ENCODE measurements at places on chromosomes 16 and 17.

- DNase-seq, result no peak
These were observed 1.0 kb upstream of the GLG1 start for GRCh38 chr16:74607962-74608356.

DNA sequence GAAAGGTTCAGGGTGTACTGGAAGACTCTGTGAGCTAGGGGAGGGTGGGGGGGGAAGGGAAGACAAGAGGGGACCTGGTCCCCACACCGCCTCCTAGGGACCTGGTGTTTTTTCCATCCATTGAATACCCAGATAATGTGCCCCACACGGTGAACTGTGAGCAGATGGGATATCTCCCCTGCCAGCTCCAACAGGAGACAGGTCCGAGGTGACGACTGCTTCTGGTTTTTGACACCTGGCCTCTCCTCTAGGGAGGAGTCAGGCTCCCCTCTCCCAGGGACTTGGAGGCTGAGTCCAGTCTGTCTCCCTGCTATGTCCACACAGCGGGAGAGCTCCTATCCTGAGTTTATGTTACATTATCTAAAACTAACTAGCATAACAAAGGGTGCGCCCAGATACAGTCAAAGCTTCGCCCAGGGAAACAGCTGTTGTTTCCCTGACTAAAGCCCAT is 1.8 kb downstream of the MARVELD3 start:
- DNase-seq, result no peak

- no peak for DNase-seq
These were observed 286.4 kb downstream of the CPPED1 start for GRCh38 chr16:12517310-12517694.

DNA sequence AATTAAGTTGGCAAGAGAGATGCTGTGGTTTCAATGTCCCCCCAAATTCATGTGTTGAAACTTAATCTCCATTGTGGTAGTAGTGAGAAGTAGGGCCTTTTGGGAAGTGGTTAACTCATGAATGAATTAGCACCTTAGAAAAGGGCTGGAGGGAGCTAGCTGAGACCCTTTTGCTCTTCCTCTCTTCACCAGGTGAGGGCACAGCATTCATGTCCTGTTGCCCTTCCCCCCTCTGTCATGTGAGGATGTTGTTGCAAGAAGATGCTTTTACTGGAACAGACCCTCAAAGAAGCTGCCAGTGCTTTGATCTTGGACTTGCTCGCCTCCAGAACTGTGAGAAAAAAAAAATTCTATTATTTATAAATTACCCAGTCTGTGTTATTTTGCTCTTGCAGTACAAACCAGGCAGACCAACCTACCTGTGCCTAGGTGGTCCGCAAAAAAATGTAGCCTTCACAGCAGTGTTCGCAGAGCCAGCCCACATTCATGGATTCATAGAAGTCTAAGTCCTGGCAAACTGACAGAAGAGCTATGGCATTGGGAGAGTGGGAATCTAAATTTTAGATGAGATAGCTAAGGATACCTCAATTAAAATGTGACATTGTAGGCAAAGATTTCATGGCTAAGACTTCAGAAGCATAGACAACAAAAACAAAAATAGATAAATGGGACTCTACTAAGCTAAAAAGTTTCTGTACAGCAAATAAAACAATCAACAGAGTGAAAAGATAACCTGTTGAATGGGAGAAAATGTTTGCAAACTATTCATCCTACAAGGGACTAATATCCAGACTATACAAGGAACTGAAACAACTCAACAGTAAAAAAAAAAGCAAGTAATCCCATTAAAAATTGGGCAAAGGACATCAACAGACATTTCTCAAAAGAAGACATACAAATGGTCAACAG is 32.0 kb upstream of the ABCA5 start:
- DNase-seq, result no peak

DNA sequence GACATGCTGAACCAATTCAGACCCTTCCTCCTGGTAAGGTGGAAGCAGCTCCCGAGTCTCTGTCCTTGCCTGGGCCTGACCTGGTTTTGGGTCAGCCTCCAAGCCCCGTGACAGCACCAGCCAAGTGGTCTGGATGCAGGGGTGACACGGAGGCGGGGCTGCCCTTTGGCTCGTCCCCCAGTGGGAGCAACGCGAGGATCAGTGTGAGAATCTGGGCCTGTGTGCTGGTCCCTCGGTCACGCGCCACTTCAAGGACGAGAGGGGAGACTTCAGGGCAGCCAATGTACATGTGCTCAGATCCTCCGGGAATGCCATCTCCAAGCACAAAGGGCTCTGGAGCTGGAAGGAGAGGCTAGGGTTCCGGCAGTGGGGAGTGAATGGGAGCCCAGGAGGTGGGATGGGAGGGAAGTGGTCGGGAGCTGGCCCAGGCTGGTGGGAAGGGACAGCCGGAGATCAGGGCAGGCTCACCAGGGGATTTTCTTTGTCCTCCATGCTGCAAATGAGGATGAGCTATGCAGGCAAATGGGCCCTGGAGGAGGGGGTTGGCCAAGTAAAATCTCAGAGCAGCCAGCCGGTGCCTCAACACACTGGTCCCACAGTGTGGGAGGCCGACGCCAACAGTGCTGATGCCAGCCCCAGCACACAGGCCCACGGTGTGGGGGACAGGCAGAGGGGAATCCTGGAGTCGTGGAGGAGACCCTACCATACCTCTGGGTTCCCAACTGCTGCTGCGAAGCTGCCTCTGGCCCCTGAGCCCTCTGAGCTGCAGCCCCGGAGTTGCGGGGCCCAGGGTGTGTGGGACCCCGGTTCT is 4.2 kb upstream of the NDRG4 start:
- DNase-seq, result no peak

GRCh38 chr17:75785016-75785890 is 647 bp downstream of the UNK start:
- peak; percentile 65 for DNase-seq

DNA sequence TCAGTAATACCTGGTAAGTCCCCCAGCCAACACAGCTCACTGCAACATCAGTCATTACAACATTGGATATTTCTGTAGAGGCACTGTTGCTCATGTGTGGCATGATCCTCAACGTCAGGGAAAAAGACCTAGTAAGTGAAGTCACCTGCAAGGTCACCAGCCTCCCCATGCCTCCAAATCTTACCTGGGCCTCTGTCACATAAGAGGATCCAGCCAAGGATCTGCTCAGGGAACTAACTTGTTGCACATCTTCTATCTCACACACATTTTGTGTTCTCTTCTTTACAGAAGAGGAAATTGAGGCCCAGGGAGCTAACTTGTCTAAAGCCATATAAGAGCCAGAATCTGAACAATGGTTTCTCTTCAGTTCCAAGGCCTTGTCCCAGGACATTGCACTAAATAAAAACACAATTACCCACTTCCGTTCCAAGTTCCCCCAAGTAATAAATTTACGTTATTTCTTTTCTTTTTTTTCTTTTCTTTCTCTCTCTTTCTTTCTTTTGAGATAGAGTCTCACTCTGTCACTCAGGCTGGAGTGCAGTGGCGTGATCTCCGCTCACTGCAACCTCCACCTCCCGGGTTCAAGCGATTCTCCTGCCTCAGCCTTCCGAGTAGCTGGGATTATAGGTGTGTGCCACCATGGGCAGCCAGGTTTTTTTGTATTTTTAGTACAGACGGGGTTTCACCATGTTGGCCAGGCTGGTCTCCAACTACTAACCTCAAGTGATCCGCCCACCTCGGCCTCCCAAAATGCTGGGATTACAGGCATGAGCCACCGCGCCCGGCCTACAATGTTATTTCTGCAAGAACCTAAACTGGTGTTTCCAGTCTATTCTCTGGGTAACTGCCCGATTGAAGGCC is 1.3 kb downstream of the SHMT1 start:
- DNase-seq, result no peak

DNA sequence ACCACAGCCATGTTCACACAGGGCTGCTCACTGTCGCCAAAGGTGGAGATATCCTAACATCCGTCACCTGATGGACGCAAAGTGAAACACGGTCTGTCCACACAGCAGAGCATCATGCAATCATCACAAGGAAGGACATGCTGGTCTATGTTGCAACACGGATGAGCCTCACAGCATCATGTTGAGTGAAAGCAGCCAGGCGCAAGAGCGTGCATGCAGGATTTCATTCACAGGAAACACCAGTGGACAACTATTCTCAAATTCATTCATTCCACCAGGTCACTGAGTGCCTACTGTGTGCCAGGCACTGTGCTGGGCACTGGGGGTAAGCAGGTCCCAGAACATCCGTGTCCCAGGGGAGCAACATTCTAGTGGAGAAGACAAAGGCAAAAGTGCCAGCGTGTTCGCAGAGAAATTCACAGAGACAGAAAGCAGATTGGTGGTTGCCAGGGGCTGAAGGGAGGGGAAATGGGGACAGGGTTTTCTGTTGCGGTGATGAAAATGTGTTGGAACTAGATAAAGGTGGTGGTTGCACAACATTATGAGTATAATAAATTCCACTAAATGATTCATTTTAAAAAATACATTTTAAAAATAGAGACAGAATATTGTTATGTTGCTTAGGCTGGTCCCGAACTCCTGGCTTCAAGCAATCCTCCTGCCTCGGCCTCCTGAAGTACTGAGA is 22.7 kb upstream of the KCNJ12 start:
- no peak for DNase-seq

GRCh38 chr16:66354034-66354909 is 12.2 kb upstream of the CDH5 start:
- no peak for DNase-seq

- no peak for DNase-seq
These were observed 933.4 kb downstream of the KCNJ2 start for GRCh38 chr17:71102777-71103176.

DNA sequence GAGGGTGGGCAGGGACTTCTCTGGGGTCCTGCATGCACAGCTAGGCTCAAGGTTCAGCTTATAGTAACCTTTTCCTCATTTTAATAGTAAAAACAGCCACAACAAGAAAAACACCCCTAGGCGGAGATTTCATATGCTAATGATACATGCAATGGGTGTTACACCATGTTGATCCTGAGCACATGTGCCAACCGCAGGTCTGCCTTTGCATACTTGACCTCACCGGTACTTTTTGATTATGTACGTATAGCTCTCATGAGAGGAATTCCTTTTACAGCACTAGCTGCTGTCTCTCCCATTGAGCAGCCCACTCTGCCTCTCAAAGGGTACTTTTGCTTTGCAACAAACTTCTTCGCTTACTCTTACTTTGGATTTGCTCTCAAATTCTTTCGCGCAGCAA is 1.9 kb downstream of the KRTAP4-8 start:
- DNase-seq, result no peak

DNA sequence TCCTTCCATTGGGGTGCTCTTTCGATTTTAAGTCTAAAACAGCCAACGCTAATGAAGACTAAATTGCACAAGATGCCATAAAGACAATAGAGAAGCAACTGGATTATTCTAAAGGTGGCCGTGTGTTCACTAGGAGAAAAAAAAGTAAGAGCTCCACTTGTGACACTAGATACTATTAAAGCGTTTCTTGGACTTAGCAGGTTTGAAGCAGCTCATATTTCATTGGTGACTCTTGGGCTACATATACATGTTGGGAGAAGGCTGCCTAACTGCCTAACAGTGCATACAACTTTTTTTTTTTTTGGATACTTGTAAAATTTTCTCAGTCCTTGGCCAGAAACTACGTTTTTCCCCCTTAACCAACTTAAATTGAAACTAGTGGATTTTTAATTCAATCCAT is 111.8 kb upstream of the NOG start:
- no peak for DNase-seq

- no peak for DNase-seq
These were observed 35.7 kb upstream of the MED9 start for GRCh38 chr17:17440938-17441675.

GRCh38 chr16:71428883-71429282 is 13.0 kb downstream of the TLE7 start:
- DNase-seq, result no peak

- no peak for DNase-seq
These were observed 34.8 kb upstream of the ACSM2B start for GRCh38 chr16:20610892-20611349.

DNA sequence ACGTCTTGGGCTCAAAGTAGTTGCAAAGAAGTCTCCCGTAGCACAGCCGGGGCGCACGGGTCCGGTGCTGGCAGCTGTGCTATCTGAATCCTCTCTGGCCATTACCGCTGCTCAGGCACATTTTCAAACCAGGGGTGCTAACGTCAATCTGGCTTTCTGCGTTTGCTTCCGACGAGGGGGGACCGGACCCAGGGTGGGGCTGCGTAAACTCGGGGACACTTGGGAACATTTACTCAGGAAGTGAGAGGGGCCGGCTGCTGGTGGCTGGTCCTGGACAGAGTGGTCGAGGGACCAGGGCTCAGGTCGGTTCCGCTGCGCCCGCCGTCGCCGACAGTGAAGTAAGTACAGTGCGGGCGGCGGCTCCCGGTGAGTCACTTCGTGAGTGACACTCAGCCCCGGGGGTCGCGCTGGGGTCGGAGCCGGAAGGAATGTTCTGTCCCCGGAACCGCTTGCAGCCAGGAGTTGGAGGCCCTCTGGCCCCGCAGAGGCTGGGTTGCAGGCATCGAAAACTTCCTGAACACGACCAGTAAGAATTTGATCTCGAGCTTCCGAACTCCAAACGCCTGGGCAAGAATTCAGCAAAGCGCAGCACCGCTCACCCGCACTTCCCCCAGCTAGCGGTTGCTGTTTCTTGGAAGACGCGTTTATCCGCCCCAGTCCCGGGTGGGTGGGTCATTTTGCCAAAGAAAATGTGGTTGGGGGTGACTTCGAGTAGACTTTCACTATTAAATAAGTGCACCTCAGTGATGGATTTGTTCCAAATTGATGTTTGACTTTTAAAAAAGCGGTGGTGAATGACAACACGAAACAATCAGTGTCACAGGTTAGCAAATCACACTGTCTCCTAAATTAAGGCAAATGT is 1.4 kb upstream of the HS3ST3B1 start:
- no peak for DNase-seq

DNA sequence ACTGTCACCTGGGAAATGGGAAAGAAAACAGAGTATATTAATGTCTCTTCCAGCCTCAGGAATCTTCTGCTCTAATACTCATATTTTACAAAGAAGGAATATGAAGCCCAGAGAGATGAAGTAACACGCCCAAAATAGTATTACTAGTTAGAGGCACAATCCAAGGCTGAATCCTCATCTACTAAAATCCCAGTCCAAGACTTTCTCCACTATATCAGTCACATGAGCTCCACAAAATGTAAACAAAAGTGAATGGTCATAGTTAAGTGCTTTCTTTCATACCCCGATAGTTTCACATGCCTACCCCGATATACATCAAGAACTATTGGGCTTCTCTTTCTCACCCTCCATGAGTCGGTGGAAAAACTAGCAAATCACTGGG is 965 bp downstream of the INTS2 start:
- DNase-seq, result no peak

GRCh38 chr17:37662353-37662752 is 19.1 kb upstream of the DDX52 start:
- no peak for DNase-seq

DNA sequence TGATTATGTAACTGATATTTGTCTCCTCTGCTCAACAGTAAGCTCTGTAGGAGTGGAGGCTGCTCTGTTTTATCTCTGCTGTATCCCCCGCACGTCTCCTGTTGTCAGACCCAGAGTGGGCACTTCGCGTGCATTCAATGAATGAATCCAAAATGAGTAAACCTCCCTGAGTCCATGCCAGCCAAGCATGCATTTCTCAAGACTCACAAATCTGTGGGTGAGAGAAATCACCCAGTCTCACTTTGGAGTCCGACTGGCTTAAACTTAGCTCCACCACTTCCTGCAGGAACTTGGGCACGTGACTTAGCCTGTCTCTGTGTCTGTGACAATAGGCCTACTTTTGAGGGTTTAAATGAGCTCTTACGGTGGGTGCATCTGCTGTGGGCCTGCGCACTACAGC is 3.7 kb downstream of the PNPO start:
- DNase-seq, result no peak

All from LNCaP clone FGC (cell line).